ENCODE measurements at places on chromosomes 16 and 17.

DNA sequence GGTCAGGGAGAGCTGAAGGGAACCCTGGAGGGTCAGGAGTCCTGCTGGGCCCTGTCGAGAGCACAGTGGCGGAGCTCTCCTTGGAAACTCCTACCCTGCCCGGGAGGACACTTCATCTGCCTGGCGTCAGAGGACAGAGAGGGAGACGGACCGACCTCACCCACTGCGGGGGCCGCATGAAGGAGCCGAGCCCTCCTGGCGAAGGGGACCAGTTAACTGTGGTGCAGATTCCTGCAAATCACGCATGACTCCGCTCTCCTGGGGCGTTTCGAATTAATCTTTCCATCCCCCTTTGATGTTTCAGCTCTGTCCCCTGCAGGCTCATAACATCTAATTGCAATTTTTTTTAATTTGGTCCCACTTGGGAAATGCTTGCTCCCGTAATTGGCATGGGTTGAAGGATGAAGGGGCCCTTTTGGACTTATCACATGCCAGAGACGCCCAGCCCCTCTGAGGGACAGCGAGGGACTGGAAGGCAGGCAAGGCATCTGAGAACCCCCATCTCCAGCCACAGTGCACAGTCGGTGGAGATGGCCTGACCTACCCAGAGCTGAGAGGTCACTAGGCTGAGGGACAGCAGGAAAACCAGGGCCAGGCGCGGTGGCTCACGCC, 26.5 kb downstream of the RPH3AL start:
- no peak for DNase-seq

DNA sequence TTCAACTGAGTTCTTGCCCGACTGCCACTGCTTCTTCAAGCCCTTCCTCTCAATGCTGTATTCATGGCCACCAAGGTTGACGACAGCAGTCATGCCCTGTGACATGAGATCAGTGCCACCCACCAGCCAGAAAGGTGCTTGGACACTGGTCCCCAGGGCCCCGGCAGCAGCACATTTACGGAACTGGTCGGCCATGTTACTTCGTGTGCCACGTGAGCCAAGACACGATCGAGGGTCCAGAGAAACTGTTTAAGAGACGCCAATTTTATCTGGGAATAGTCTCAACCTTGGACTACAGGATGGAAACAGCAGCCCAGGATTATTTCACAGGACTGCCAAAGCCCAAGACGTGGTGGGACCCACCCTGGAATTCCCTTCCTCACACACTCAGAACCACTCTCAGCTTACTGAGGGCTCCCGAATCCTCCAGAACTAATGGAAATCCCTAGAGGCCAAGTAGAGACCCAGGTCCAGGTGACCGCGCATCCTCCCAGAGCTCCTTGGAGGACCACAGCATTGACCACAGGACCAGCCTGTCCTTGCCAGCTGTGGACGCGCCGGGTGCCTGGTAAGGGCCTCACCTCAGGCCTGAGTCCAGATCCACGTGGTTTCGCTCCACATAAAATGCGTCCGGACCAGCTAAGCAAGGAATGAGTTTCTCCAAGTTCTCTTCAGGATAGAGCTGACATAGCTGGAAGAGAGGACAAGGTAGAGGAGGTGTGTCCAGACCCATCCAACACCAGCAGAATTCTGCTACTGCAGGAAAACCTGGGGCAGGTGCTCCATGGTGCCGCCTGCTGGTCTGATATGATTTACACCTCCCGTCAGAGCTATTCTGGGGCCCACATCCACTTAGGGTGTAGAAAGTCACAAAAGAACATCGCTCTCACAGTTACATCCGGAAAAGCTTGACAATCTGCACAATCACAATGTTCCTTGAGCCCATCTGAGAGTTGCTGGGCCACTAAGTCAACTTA, 28.2 kb downstream of the MAP1LC3B start:
- no peak for DNase-seq

- no peak for DNase-seq
These were observed 2.2 kb upstream of the MAP2K6 start for GRCh38 chr17:69412251-69412671.

GRCh38 chr16:5017678-5017969, 16.1 kb downstream of the NAGPA start:
- no peak for DNase-seq

GRCh38 chr17:40095351-40095943, 4.9 kb downstream of the NR1D1 start:
- no peak for DNase-seq

GRCh38 chr17:82022310-82022980, at the start of gene CENPX:
Gene CENPX (minus strand): TSS chr17:82022878. CDS start chr17:82022861, 17 bp downstream.
- DNase-seq, result no peak
